HAP-1 (cell line): ENCODE measurements at places on chromosomes 5 and 9.
A peak's percentile ranks its signal among the peaks of the same experiment; 100 is the strongest.

GRCh38 chr5:635306-636055 lies 23.3 kb downstream of the CEP72 start:
- DNase-seq = no peak

GRCh38 chr9:111102793-111103464 lies 64.7 kb upstream of the LPAR1 start:
- no peak for DNase-seq

DNA sequence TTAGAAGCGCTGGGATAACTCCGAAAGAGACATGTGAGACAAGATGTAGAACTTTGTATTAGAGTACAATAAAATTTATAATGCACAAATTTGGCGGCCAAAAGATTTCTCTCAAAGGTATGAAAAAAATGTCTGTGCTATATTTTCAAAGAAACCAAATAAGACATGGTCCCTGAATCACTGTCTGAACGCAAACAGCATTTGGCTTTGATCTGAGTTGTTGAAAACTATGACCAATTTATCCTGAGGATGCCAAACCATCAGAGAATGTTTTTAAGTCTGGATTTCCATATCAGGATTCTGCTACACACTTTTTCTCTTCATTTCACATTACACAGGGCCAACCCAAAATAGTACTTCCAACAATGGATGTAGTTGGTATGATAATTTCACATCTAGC lies 9.9 kb upstream of the GLIS3 start:
- DNase-seq = no peak

DNA sequence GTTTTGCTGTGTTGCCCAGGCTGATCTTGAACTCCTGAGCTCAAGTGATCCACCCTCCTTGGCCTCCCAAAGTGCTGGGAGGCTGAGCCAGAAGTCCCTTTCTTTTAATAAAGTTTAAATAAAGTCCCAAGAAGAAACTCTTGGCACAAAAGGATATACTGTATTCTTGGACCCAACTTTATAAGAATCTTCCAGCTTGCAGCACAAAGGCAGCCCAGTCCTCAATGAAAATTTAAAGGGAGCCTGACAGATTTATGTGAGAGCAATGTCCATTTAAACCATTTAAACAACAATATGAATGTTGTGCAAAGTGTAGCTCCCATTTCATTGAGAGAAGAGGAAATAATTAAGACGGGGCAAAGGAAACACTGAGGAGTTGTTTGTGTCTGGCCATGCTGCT lies 217.0 kb downstream of the DOCK8 start:
- DNase-seq = no peak

GRCh38 chr9:92292338-92293074 lies 991 bp downstream of the IARS1 start:
- peak; percentile 29 for DNase-seq

- DNase-seq = no peak
Measured at GRCh38 chr9:125764198-125764597, 17.0 kb downstream of the PBX3 start.

- DNase-seq = no peak
Measured at GRCh38 chr5:81601919-81602318, 149.0 kb downstream of the SSBP2 start.

DNA sequence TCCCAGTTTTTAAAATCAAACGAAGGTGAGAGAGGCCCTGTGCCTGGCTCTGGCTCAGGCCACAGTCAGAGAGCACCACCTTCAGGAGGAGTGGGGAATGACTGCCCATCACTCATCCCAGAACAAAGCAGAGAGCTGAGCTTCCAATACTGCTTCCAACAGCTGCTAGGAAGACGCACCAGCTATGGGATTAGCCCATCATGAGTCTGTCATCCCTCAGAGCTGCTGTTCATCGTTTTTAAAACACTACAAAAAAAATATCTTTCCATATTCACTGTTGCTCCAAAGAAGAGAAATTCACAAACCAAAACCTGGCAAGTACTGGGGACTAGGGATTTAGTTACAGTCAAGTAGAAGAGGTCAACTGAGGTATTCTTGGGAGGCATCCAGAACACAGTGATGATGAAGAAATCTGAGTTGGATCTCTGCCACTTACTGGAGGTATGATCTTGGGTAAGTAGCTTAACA lies 102.4 kb downstream of the CDK5RAP2 start:
- DNase-seq = peak; percentile 21

DNA sequence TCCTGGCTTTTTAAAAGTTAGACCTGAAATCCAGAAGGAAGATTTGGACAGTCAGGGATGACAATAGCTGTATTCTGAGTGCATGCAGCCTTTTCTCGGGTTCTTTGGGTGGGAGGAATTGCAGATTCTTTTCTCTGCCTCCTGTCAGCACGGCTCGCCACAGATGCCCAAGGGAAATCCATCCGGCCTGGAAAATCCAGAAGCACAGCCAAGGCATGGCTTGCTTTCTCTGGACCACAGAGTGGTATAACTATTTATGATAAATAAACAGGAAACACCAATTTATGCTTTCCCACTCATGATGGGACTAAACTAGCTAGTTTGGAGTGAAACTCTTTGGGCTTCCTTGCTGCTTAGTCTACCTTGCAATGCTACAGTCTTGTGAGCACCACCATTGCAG lies 59.1 kb downstream of the C9orf152 start:
- DNase-seq = no peak

GRCh38 chr5:81241001-81241400 lies 7.9 kb downstream of the CKMT2 start:
- no peak for DNase-seq

- no peak for DNase-seq
Measured at GRCh38 chr5:60183881-60184280, 290.4 kb upstream of the PDE4D start.

GRCh38 chr5:124706729-124707361 lies 39.6 kb downstream of the ZNF608 start:
- peak; percentile 50 for DNase-seq

DNA sequence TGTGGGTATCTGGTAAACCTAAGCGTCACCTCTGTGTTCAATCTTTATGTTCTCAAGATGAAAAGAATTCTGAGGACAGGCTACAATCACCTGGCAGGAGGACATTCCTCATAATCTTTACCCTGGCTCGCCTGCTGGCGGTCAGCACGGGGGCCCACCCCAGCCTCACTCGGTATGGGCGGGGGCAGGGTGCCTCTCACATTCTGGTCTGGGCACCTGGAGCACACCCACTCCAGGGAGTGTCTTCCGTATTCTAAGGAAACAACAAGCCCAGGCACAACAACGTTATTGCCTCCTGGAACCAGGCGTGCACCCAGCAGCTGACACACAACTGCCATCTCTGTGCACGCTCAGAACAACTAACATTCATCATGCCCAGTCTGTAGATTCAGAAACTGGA lies 179.8 kb downstream of the ROR2 start:
- DNase-seq = no peak

GRCh38 chr5:142614054-142614453 lies 71.8 kb downstream of the FGF1 start:
- no peak for DNase-seq

GRCh38 chr5:132000677-132001453 lies 10.6 kb downstream of the ACSL6 start:
- no peak for DNase-seq

DNA sequence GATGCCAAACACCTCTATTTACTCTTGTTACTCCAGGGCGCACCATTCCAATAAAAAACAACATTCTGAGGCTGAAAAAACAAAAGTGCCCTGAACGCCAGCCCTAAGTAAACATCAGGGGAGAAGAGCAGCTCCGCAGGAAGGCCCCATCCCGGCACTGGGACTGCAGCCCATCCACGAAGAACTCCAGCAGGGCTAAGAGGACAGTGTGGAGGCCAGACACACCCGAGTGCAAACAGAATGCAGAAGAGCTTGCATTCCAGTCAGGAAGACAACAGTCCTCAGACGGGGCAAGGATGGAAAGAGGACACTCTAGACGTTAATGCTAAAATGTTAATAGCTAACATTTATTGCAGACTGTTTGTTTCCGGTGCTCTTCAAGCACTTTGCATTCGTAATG lies 33.0 kb downstream of the FAM240B start:
- no peak for DNase-seq

- DNase-seq = no peak
Measured at GRCh38 chr9:16868701-16869100, 1.8 kb downstream of the BNC2 start.

- DNase-seq = no peak
Measured at GRCh38 chr9:133711428-133712220, 26.5 kb downstream of the SARDH start.

- no peak for DNase-seq
Measured at GRCh38 chr5:32027717-32028458, 146.2 kb downstream of the GOLPH3 start.

DNA sequence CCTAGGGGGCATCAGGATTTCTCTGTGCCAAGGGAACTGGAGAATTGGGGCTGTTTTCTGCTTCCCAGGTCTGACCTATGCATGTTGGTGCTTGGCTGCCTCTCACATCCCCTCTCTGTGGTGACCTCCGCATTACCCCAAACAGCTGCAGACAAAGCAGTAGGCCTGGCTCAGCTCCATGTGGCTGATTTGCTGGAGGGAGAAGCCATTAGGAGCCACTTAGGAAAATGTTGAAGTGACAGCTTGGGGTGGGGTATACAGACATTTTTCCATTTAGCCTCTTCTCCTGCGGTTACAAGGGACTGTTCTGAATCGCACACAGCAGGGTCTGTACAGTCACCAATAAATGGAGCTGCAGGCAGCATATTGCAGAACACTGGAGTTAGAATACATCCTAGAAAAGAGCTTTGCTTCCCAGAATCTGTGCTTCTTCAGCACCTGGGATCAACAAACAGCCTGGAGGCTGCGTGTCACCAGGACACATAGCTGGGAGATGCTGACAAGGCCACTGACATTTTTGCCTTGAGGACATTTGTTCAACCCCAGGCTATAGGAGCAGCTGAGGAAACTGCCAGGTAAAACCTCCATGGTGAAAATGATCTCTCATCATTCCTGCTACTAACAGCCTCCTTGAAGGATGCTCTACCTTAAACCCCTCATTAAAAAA lies 335.3 kb downstream of the DIRAS2 start:
- no peak for DNase-seq

- DNase-seq = no peak
Measured at GRCh38 chr5:24773261-24773660, 128.5 kb upstream of the CDH10 start.

DNA sequence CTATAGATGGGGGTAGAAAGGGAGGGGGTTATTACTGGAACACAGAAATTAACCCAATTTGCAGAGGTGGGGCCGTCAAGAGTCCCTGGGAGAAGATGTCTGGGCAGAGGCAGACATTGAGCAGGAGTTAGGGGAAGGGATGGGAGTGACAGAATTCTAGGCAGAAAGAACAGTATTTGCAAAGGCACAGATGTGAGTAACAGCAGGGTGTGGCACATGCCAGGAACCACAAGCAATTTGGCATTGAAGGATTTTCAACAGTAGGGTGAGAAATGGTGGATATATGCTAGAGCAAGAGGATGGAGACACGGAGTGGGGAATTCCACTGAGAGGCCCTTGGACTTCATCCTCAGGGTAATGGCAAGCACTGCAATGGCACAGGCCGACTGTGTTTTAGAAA lies 71.6 kb upstream of the FRRS1L start:
- DNase-seq = no peak

GRCh38 chr5:159912033-159912800 lies 4.1 kb upstream of the ADRA1B start:
- DNase-seq = no peak

- DNase-seq = no peak
Measured at GRCh38 chr9:20753761-20754160, 69.7 kb downstream of the FOCAD start.

DNA sequence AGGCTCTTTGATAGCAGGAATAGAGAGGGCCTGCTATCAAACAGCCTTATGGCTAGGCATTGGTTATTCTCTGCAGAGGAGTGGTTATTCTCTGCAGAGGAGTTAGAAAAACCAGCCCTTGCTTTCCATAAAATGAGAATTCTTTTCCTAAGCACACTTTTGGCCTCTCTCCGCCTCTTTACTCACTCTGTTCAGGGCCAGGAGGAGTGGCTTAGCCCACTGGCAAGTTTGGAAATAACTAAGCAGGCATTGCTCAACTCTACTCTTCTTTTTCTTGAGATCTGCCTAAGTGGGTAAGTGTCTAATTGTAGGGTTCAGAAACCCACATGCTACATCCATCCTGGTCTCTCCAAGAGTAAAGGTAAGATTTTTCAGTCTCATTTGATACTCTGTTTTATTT lies 341.7 kb downstream of the KIAA0825 start:
- no peak for DNase-seq

DNA sequence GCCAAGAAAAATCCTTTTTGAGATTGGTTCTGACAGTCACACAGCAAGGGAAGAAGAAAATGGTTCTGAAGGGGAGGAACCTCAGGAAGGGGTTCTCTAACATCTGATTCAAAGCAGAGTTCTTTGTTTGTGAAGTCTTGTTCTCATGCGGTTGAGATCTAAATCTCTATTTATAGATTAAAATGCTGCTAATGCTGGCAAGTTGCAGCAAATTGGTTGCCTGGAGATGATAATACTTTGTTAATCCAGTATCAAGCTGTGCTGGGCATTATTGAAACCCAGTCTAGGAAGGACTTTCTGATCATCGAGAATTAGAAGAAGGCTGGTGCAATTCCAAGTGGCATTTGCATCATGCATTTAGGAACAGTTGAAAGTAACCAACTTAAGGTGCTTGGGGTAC lies 34.0 kb upstream of the SLC28A3 start:
- no peak for DNase-seq

DNA sequence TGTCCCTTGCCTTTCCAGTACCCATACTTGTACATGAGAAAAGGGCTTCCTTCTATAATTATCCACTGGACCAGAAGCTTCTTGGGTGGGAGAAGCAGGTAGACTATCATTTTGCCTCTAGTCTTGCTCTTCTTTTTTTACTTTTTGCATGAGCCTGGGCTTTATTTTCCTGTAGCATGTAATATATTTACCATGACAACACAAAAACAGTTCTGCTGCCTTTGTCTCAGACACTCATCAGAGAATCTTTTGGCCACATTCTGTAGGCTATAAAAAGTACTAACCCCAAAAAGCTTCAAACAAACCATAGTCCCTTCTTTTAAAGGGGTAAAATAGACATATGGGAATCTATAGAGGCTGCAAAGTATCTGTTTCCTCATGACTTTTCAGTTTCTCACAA lies 339.2 kb upstream of the PIK3R1 start:
- no peak for DNase-seq

GRCh38 chr5:174046558-174046957 lies 1.1 kb downstream of the NSG2 start:
- no peak for DNase-seq

GRCh38 chr9:114487607-114488300 lies 17.5 kb downstream of the WHRN start:
- peak; percentile 86 for DNase-seq
